ENCODE measurements at places on chromosomes 7 and 10. TPM values are rescaled to one million over a fixed set of nuclear protein-coding genes. Genes with fewer than 3 reads are reported as not detected.

Gene FAM221A
- total RNA-seq, result 10.3 TPM

Gene CADPS2
- total RNA-seq, result 3.7 TPM

Gene SLC26A3
- not detected for total RNA-seq

Gene ENTPD7
- total RNA-seq, result 23.9 TPM

Gene SOSTDC1
- total RNA-seq, result 1.4 TPM

Gene ANKRD1
- not detected for total RNA-seq

Gene TEX47
- total RNA-seq, result not detected

Gene METTL27
- 2.3 TPM for total RNA-seq

Gene GCK
- 0.42 TPM for total RNA-seq

Gene HYAL4
- not detected for total RNA-seq

Gene HKDC1
- total RNA-seq, result not detected

Gene CRCP
- 38.0 TPM for total RNA-seq

Gene MAGI2
- total RNA-seq, result 10.0 TPM

Gene NKX2-3
- not detected for total RNA-seq

Gene LRMDA
- 0.98 TPM for total RNA-seq

Gene CFTR
- not detected for total RNA-seq

Gene UCMA
- total RNA-seq, result not detected

Gene SPDYE2B
- not detected for total RNA-seq
